ENCODE measurements at places on chromosomes 6 and 20.

DNA sequence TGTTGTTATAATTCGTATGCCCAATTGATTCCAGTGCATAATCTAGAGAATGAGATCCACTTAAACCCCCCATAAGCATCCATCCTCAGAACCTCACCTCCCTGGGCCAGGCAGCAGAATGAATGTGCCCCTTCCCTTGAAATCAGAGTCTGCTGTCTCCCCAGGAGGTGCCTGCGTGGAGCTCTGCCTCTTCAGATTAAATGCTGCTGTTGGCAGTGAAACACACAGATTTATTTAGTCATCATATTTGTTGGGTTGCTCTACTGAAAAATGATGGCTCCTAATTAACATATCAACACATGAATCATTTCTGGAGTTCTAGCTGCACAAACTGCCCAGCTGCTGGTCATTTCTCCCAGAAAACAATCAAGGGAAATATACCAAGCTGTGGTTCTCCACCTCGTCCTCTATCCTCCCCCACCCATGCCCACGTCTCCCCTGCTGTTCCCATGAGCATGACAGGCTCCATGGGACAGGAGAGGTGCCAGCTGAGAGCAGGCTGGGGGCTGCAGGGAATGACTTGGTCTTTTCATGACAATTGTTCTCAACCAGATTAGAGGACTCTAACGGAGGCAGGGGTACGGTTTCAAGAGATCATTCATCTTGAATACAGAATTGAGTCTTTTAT is 633.1 kb downstream of the CDH26 start:
- no peak for DNase-seq

DNA sequence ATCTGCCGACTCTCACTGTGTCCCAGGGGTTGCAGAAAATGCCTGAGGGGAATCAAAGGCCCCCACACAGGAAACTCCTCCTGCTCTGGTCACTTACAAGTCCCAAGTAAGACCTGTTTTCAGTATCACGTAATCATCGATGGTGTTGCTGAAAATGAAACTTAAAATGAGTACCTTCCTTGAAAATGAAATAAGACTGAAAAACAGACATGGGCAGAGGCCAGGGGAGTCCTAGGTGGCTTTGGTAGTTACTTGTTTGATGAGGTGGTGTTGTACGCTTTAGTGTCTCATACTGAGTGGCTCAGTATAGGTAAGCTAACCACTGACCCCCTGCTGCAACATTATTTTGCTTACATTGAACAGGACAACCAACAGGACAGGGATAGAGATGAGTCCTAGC is 43.0 kb upstream of the SYNCRIP start:
- DNase-seq: no peak

DNA sequence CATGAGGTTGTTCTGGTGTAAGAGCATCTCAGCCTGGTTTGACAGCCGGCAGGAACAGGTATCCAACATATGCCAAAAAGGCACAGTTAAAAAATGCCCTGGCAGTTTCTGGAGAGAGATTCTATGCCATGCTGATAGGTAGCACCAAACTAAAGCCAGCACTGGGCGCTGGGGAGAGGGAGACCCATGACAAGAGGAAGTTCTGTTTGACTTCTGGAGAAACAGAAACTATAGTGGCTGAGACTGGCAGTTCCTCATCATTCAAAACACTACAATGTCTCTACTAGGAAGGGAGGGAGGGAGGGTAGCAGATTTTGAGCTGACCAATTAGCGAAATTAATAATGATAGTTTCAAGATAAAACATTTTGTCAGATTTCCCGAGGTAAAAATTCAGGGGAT is 174.1 kb downstream of the ADAT2 start:
- no peak for DNase-seq

GRCh38 chr20:62947532-62948300 is 4.8 kb upstream of the SLC17A9 start:
- DNase-seq: no peak
